ENCODE measurements at places on chromosomes 5 and 9.

GRCh38 chr5:173016598-173017046 lies 33.1 kb downstream of the ATP6V0E1 start:
- peak; percentile 77 for DNase-seq

DNA sequence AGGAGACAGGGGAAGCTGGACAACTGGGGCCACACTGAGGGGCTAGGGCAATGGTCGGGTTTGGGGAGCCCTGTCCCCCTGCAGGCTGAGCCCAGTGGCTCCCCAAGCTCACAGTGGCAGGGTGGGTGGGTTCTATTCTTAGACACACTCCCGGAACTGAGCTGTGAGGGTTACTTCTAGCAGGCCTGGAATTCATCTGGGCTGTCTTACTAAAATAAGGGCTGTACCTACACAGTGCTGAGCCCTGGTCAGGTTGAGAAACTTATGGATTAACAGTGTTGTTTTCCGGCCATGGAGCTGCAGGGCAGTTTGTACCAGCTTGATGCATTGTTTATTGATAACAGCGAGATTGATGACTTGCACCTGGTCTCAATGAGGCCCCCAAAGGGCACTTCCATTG lies 58.8 kb downstream of the C5orf15 start:
- no peak for DNase-seq

- no peak for DNase-seq
Measured at GRCh38 chr5:172444626-172445365, 9.5 kb downstream of the SH3PXD2B start.

DNA sequence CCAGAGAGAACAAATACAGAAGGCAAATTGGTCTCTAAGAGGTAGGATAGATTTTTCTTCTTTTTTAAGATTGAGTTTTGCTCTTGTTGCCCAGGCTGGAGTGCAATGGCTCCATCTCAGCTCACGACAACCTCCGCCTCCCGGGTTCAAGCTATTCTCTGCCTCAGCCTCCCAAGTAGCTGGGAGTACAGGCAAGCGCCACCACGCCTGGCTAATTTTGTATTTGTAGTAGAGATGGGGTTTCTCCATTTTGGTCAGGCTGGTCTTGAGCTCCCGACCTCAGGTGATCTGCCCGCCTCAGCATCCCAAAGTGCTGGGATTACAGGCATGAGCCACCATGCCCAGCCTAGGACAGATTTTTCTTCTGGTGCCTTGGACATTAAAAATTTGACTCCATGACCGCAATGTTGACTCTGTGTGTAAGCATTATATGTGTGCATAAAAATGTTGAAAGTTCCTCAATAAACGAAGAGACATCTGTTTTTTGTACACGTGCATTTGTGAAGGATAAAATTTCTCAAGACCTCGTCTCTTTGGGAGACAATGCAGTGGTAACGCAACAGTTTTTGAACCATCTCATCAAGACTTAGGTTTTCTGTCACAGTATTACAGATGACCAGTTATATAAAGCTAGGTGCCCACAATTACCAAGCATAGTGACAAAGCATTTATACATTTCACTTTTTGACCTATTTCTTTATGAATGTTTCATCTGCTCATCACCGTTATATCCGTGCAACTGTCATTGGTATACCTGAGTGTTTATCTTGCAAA lies 17.4 kb downstream of the VCP start:
- DNase-seq = no peak

GRCh38 chr5:52909192-52909591 lies 80.0 kb upstream of the ITGA2 start:
- DNase-seq = no peak

DNA sequence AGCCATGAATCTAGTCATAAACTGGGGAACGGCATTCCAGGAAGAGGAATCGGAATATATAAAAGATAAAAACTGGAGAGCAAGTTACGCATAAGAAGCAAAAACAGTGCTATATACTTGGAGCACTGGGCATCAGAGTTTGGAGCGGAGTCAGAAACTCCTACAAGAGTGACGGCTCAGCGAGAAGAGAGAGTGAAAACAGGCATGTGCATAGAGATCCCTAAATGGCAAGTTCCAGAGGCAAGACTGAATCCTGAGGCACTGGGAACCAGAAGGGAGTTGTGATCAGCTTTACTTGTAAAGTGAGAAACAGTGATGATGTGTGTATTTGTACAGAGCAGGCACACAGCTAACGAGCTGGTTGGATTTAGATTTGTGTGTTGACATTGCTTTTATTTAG lies 514.4 kb upstream of the TNC start:
- DNase-seq = no peak

DNA sequence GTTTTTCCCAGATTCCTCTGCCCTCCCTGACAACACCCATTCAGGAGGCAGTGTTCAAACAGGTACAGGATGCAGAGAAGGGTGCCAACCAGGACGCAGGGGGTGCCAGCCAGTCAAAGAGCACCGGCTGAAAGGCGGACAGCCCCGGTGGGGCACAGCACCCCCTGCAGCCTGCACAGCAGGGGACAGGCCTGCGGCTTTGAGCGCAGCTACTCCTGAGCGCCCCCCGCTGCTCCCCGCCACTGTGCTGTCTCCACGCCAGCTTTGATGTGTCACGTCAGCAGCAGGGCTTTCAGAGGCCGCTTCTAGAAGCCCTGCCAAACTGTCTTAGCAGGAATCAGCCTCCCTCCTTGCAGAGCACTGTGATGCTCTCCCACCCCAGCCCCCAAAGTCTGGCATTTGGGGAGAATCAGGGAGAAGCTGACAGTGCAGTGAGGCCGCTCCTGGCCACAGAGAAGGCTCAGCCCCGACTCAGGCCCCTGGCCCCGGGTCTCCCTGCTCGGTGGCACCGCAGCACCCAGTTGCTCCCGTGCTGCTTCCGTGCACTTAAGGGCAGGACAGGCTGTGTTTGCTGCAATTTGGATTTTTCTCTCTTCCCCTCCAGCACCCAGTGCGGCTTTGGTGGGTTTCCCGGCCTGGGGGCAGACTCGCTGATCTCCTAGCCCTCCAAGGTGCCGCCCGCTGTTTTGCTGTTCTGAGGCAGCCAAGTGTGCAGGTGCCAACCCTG lies 20.3 kb downstream of the AK8 start:
- DNase-seq = no peak

GRCh38 chr5:11890777-11891176 lies 13.5 kb downstream of the CTNND2 start:
- no peak for DNase-seq

DNA sequence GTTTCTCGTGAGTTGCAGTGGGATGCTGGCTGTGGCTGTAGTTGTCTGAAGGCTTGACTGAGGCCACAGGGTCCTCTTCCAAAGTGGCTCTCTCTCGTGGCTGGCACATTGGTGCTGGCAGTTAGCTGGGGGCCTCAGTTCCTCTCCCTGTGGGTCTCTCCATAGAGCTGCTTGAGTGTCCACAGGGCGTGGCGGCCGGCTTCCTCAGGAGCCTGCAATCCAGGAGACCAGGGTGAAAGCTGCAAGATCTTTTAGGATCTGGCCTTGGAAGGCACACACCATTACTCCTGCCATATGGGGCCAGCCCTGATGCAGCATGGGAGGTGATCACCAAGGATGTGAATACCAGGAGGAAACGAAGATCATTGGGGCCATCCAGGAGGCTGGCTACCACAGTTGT lies 41.1 kb downstream of the ANKRD33B start:
- DNase-seq = no peak

DNA sequence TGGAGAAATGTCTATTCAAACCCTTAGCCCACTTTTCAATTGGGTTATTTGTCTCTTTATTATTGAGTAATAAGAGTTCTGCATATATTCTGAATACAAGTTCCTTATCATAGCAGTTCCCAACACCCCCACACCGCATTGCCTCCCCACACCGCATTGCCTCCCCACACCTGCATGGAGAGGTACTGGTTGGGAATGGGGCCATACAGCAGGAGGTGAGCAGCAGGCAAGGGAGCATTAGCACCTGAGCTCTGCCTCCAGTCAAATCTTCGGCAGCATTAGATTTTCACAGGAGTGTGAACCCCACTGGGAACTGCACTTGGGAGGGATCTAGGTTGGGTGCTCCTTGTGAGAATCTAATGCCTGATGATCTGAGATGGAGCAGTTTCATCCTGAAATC lies 10.6 kb upstream of the SAP30L start:
- no peak for DNase-seq

- DNase-seq = no peak
Measured at GRCh38 chr5:101860145-101860544, 435.9 kb downstream of the SLCO4C1 start.

GRCh38 chr5:1517838-1518237 lies 5.9 kb downstream of the LPCAT1 start:
- DNase-seq = no peak

DNA sequence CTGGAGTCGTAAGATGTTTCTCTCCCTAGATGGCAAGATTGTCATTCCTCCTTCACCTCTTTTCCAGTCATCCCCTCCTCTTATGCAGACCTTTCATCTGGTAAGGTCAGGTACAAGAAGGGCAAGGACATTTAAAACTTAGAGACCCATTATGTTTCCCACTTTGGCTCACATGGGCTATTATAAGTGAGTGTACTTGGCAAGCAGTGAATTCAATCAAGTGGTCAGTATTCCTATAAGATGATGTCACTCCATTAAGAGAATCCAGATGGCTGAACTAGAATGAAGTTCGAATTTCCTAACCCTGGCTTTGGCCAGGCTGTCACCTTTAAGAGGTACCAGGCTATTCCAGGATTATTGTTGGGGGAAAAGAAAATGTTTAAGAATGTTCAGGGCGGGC lies 32.2 kb downstream of the ZNF131 start:
- DNase-seq = no peak

- DNase-seq = peak; percentile 40
Measured at GRCh38 chr5:163079618-163080017, 357.8 kb upstream of the CCNG1 start.

GRCh38 chr9:132249123-132249522 lies 87.3 kb downstream of the NTNG2 start:
- DNase-seq = peak; percentile 17

DNA sequence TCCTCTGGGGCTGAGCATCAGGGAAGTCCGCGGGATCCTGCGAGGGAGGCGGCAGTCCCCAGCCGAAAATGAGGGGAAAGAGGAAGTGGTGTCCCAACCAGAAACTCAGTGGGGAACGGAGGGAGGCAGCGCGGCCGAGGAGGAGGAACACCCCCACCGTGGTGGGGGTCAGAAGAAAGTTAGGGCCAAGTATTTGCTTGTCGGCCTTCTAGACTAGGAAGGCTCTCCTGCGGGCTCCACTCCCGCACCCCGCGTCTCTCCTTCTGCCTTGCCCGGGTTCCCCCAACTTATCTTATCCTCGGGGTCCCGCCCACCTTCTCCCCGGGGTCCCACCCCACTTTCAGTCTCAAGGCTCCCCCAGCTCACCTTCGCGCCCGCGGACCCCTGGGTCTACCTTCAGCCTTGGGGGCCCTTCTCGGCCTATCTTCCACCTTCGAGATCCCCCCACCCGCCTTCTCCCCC lies 557 bp upstream of the PHF2 start:
- no peak for DNase-seq

GRCh38 chr9:87887661-87888480 lies 5.2 kb downstream of the SPATA31E1 start:
- no peak for DNase-seq

DNA sequence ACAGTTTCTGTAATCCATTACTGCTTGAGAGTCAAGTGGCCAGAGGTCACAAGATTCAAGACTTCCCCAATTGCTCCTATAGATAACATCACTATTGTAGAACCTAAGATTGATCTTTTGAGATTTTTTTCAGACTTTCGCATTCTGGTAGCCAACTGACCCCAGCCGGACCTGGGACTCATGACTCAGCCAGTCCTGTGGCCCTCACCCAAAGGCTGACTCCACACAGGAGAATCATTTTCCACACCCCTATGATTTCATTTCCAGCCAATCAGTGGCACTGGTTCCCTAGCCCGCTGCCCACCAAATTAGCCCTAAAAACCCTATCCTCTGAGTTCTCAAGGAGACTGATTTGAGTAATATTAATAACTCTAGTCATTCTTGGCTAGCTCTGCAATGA lies 36.2 kb downstream of the TARS1 start:
- DNase-seq = no peak

GRCh38 chr5:102531506-102531905 lies 32.7 kb upstream of the SLCO6A1 start:
- no peak for DNase-seq

DNA sequence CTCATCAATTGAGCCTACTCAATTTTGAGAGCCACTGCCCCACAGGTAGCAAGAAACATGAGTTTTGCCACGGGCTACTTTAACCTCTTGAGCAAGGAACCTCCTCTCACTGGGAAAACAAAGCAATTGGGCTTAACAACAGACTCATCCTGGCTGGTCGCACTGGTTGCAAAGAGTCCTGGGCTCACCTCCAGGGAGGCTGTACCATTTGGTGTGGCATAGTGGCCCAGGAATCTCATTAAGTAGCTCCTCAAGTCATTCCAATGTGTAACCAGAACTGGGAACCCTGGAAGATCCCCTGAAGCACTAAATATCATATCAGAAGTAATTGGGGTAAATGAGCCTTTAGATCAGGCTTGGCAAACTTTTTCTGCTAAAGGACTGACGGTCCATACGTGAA lies 78.5 kb downstream of the MYO10 start:
- DNase-seq = peak; percentile 68

GRCh38 chr5:151150471-151151262 lies 6.9 kb downstream of the ANXA6 start:
- DNase-seq = no peak

DNA sequence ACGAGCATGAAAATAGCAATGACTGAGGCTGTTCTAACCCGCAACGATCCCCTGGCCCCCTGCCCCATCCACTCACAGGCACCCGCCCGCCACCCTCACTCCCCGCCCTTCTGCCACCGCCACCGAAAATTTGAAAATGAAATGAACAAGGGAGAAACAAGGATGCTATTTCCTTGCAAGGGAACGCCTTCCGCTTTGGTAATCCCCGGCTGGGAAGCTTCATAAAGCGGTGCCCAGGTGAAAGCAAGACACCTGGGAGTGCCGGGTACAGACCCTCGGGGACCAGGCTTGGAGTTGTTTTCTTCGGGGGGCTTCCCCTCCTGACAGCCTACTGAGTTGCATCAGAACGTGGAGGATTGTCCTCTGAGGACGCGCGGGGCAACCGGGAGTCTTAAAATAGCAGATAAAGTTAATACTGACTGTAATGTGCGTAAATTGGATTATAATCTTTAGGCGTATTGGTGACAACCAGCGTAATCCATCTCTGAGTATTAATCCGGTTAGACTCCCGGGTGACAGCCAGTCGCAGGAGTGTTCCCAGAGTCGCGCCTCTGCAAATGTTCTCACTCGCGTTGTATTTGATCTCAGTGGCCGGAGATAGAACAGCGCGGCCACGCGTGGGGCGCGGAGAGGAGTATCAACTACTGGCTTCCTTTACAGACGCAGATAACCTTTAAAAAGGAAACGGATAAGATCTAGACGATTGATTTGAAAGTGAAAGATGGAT lies 885 bp upstream of the MLLT3 start:
- peak; percentile 23 for DNase-seq

DNA sequence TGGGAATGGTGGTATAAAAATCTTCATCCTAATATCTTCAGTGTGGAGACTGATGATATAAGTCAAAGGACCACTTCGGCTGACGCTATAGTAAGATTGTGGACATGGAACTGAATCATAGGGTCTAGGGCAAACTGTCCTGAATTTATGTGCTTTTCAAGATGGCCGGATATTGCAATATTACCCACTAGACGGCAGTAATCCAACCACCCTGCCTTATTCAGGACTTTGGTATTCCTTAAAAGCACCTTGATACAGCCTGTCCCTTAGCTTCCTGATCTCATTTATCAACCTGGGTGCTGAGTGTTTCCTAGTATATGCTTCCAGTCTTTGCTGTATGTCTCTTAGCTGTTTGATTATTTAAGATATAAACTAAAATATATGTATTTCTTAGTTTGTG lies 71.2 kb upstream of the COX7C start:
- DNase-seq = peak; percentile 54

All from PC-3 (cell line).